ENCODE measurements at places on chromosomes 1 and 21.

- no peak for DNase-seq
Measured at GRCh38 chr1:26265405-26265804, 14.5 kb upstream of the SH3BGRL3 start.

DNA sequence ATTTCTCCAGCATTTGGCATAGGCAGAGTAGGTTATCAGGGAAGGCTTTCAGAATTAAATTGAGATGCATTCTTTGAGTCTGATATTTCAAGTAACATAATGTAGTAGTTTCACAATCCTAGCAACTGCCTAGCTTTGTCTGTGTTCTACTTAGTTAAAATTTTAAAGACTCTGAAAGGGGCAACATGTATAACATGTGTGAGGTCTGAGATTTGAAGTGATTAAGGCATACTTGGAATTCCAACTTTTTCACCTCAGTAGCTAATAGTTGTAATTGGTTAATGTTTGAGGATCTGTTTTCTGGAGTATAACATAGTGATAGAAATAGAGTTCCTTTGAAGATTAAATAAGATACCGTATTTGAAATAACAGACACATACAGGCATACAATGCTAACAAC is 335.2 kb upstream of the BEND5 start:
- DNase-seq = no peak

- no peak for DNase-seq
Measured at GRCh38 chr1:238589843-238590435, 699.2 kb upstream of the ZP4 start.

GRCh38 chr1:231093156-231093922 is 53.3 kb upstream of the FAM89A start:
- DNase-seq = no peak

GRCh38 chr1:164644774-164645644 is 86.0 kb downstream of the PBX1 start:
- DNase-seq = no peak

DNA sequence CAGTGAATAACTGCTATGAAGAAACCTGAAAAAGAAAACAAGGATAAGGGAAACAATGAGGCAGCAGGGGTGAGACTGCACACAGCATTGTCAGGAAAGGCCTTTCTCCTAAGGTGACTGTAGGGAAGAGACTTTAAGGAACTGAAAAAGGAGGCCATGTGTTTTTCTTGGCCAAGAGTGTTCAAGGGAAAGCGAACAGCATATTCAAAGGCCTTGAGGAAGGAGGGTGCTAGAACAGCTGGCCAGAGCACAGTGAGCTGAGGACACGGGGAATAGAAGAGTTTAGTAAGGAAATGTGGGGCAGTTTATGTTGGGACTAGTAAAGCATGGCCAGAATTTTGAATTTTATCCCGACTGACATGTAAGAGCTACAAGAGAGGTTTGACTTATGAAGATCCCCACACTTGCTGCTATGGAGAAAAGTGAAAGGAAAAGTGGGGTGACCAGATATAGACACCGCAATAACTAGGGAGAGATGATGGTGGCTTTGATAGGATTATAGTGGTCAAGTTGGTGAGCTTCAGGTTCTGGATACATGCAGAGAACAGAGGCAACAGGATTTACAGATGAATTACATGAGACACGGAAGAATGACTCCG is 1.4 kb downstream of the RWDD2B start:
- DNase-seq = no peak

DNA sequence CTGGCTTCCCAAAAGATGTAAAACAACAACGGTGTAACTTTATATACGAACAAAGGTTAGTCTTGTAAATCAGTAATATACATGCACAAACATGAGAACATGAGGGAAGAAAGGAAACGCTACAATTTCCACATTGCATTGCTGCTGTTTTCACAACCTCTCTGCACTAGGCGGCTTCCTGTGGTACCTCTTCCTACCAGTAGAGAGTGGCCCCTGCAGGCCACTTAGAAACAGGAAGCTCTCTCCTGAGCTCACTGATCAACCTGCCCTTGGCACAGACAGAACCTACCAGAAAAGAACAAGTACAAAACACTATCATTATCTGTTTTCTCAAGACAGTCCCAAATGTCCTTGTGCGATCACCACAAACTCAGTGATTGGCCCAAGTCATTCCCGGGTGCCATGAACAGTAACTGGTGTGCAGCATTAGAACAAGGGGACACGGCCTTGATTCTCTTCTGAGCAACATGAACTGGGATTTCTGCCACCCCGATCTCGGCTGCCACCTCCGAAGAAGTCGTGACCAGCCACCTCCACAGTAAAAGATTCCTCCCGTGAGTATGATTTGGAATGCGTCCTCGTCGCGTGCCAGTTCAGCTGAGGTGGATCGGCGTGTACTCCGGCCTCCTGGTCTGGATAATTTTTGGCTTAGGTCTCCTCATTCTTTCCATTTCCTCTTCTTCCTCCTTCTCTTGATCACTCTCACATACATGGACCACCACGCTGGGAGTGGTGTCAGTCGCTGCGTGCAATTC is 5.7 kb upstream of the KCNE1 start:
- DNase-seq = no peak

GRCh38 chr1:7298145-7298544 is 473.0 kb upstream of the VAMP3 start:
- no peak for DNase-seq

DNA sequence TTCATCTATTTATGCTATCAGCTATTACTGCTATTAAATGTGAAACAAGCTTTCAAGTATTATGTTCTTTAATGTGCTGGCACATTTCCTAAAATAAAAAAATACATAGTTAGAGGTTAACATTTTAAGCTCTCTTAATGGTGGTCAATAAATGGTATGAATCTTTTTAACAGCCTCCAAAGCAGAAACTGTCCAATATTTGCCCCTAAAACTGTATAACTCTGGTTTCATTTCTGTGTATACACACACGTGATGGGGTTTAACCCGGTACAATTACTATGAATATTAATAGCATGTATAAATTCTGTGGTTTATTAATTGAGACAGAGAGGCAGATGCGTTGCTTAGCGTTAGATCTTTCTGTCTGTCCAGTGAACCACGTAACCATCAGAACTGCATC is 2.2 kb downstream of the ESRRG start:
- DNase-seq = no peak

DNA sequence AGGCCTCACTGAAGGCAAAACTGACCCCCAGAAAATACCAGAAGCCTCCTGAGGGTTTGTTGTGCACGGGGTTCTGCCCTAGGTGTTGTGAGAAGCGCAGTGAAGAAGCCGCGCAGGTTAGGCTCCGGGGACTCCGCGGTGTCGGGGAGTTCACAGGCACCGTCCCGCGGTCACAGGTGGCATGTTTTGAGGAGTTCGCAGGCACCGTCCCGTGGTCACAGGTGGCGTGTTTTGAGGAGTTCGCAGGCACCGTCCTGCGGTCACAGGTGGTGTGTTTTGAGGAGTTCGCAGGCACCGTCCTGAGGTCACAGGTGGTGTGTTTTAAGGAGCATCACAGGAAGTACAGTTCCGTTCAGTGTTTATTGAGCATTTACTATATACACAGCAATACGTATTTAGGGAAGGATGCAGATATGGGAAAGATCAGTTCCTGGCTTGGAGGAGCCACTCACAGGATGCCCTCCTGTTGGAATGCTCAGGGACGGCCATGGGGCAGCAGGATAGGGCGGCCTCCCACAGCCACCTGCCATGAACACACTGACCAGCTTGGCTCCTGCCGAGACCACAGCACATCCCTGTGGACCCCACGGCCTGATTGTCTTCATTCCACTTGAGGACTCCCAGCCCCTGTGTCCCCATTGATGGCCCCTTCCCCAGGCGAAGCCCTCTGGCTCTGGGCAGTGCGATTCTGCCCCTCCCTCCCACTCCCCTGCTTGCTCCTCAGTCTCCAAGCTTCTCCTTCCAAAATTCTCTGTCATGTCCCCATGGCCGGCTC is 86.0 kb upstream of the VAMP3 start:
- no peak for DNase-seq

DNA sequence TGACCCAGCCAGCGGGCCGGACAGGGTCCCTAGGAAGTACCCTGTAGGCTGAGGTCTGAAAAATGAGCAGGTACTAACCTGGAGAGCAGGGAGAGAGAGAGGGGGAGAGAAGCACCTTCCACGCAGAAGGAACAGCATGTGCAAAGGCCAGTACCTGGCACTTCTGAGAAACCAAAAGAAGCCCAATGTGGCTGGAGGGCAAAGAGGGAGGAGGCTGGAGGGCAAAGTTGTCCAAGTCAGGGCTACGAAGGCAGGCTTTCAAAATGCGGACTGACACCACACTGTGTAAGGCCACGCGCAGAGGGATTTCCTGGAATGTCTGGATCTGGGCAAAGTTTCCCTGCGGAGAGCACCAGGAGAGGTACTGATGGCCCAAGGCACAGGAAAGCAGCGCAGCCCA is 64.4 kb downstream of the SSBP3 start:
- no peak for DNase-seq

DNA sequence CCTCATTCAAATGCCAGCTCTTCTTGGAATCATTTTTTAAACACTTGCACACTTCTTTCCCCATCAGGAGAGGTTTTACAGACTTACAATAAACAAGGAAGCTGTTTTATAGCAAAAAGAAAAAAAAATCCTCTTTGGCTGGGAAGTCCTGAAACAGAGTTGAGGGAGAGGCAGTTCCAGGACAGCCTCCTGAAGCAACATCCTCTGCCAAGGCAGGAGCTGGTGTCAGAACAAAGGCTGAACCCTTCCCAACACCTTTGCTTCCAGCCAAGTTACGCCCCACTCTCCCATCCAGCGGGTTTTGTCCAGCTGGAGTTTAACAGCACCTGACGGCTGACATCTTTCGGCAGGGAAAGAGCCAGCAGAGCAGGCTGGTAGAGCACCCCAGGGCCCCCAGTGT is 287.8 kb downstream of the RRAGC start:
- DNase-seq = no peak

DNA sequence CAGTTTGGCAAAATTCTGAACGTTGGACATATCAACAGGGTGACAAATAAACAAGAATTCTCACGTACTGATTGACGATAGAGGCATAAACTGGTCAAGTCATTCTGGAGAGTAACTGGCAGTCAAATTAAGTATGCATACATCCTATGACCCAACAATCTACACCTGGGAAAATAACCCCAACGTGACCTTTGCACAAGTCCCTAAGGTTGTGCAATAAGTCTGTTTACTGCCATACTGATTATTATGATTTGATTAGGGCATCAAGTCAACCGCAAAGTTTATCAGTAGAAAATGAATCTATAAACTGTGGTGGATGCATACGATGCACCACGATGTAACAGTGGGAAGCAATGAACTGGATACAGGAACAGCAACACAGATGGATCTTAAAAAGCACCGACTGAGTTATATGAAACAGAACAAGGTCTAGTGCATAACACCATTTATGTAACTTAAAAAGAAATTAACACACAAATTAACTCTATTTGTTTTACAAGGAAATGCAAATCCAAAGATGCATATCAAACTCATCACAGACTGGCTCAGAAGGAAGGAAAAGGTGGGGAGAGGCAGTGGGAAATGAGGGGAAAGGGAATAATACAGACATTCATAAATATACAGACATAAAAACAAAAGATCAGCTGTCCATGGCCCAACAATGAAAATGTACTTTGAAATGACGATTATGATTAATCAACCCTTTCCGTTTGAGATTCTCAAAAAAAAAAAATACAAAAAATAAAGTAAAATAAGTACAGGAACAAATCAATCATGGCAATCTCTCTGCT is 41.0 kb upstream of the SEC16B start:
- DNase-seq = no peak

GRCh38 chr1:231972111-231972445 is 345.5 kb downstream of the DISC1 start:
- DNase-seq = no peak

DNA sequence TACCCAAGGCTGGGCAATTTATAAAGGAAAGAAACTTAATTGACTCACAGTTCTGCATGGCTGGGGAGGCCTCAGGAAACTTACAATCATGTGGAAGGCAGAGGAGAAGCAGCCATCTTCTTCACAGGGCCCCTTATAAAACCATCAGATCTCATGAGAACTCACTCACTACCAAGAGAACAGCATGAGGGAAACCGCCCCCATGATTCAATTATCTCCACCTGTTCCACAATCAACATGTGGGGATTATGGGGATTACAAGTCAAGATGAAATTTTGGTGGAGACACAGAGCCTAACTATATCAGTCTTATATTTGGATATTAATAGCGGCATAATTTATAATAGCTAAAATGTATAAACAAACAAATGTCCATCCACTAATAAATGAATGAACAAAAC is 1123.7 kb upstream of the NCAM2 start:
- DNase-seq = no peak

GRCh38 chr1:239805042-239805441 is 286.6 kb upstream of the FMN2 start:
- no peak for DNase-seq

- DNase-seq = peak; percentile 17
Measured at GRCh38 chr1:173870252-173871075, 2.3 kb downstream of the ZBTB37 start.

- no peak for DNase-seq
Measured at GRCh38 chr1:200423235-200423634, 13.4 kb upstream of the ZNF281 start.

DNA sequence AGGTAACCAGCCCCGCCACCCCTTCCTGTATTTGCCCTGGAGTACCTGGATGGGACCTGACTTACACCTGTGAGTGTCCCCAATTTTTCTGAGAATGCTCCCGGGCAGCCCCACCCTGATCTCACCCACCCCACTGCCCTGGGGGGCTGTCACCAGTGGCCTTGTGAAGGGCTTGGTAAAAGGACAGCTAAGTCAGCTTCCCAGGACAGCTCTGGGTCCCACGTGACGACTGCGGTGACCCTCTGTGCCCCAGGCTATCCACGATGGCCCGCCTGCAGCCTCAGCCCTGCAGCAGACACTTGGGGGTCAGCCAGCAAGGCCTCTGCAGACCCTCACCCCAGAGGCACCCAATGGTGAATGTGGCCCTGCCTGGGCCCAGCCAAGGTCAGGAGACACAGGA is 5.6 kb downstream of the SRM start:
- DNase-seq = no peak
